ENCODE measurements at places on chromosomes 5 and 9. TPM values are rescaled to one million over a fixed set of nuclear protein-coding genes. Genes with fewer than 3 reads are reported as not detected.

- DNase-seq, result no peak
These were observed 25.4 kb downstream of the HRH2 start for GRCh38 chr5:175683231-175683630.

DNA sequence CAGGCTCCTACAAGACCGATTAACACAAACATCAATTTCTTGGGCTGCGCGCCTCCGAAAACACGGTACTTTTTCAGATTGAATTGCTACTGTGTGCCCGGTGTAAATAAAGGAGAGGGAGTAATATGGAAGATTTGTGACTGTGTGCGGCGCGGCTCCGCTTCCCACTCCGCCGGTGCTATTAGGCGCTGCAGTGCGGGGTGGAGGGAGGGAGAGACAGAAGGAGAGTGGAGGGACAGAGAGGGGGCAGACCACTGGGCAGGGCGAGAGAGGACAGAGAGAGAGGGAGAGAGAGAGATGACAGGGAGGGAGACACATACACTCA is 24.7 kb upstream of the RNU6ATAC start:
- no peak for DNase-seq

The TLX3 gene
- not detected for total RNA-seq

GRCh38 chr5:179769271-179769670 is 24.5 kb upstream of the LTC4S start:
- DNase-seq, result no peak

GRCh38 chr5:37940931-37941623 is 101.2 kb upstream of the GDNF start:
- DNase-seq, result no peak

- no peak for DNase-seq
These were observed 3.0 kb downstream of the NUDT2 start for GRCh38 chr9:34332076-34332964.

- DNase-seq, result no peak
These were observed 59.8 kb downstream of the SH3TC2 start for GRCh38 chr5:149002761-149003689.

The ABHD17B gene
- total RNA-seq, result 12.1 TPM

The S1PR3 gene
- total RNA-seq, result 12.5 TPM

DNA sequence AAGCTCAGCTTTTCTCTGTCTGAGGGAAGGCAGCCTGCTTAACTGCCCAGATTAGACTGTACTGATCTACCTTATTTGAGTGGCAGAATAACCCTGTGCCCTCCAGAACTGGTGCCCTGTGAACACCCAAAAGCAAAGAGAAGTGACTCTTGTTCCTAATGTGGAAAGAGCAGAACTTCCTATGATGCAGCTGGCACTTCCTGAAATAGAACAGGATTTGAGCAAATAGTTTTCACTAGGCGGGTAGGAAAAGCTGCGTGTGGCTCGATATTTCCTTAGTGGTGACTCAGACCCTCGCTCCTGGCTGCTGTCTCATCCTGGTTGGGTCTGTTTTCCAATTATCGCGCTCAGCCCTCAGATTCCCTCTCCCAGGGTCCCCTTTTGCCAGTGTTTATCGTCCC is 89.9 kb downstream of the SH3TC2 start:
- peak; percentile 68 for DNase-seq

The ZNG1F gene
- total RNA-seq, result 5.8 TPM

All from stomach (tissue), 19 donors.